ENCODE measurements at places on chromosomes 2 and 18.

DNA sequence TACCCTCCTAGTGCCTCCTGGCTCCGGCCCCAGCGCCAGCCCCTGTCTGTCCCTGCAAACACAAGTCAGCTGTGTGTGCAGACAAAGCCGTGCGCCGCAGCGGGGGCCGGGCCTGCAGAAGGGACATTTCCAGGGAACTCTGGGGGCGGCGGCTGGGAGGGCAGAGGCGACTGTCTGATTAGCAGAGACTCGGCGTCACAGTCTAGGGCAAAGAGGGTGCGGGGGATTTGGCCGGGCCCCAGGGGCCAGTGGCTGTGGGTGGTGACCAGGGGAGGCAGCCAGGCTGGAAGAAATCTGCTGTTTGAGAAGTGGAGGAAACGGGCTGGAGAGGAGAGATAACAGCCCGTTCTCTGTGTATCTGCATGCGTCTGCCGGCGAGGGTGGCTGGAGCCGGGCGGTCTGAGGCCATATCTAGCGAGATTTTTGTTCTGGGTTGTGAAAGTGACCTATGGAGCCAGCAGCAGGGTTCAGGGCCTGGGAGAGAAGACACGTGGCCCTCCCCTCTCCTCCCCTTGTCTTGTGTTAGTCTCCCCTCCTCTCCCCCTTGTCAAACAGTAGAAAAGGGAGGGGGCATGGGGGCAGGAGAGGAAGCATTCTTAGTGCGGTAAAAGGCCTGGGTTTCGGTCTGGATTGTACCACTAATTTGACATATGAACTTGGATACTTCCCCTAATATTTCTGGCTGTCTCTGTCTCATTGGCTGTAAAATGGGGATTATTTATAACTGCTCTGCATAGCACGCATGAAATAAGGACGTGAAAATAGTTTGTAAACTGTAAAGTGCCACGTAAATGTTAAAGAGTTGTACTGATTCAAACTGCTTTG is 169.4 kb downstream of the SMAD7 start:
- no peak for DNase-seq

DNA sequence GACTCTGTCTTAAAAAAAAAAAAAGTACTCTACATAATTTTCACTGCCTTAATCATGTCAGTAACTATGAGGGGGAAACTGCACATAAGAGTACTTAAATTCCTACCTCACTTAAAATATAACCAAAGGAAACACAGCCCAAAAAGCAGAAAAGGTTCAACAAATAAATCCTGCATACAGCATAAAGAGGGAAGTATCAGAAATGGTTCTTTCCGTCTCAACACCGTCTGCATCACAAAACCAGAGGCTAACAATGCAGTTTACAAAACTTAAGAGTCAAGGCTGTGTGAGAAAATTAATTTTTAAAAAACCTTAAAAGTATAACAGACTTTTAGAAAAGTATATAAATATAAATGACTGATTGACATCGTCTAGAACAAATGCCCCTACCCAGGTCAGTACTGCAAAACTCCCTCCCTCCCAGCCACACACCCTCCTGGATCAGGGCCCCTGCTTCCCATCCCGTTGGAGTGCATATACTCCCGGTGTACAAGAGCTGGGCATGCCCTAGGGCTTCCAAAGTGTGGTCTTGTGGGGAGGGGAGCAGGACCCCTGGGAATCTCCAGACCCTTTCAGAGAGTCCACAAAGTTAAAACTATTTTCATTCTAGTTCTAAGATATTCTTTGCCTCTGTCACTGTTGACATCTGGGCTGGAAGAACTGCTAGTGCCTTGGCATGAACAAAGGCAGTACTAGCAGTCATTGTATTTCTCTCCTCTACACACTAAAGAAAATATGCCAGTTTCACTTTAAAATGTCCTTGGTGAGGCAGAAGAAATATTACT is 67.0 kb upstream of the SERTAD2 start:
- no peak for DNase-seq

- no peak for DNase-seq
Observed at GRCh38 chr2:221677688-221678087, 105.6 kb upstream of the EPHA4 start.

GRCh38 chr2:84516234-84516986 is at the start of gene DNAH6:
DNAH6 (plus strand) TSS chr2:84516498; CDS start chr2:84517827, 1,329 bp downstream.
- DNase-seq, result peak; percentile 80

GRCh38 chr2:190005513-190005912 is 57.0 kb downstream of the MSTN start:
- no peak for DNase-seq

DNA sequence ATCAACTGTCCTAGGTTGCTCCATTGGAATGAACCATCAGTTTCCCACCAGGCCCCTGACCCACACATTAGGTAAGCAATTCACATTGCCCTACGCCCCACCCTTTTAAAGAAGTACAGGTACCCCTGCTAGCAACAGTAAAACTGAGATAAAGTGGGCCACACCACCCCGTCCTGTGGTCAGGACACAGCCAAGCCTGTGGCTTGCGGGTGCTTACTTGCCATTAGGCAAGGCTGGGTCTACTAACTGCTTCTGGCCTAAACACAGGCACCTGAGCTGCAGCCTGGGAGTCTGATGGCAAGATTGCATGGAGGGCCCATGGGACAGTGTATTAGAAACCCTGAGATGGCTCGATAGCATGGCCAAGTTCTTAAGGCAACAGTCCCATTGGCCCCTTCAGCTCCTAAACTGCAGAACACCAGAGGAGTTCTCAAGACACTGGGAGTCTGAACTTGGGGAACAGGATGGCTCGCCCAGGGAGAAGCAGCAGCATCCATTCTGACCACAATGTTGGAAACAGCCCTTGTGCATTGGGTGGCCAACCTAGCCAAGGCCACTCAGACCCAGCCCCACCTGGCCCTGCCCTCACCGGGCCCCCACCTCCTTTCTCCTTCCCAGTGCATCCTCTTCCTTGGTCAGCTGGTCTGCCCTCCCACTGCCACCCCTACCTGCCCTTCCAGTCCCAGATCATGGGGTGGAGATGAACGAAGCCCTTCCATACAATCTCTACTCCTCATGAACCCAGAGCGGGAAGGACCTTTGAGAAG is 177.1 kb downstream of the TNS1 start:
- DNase-seq, result no peak

DNA sequence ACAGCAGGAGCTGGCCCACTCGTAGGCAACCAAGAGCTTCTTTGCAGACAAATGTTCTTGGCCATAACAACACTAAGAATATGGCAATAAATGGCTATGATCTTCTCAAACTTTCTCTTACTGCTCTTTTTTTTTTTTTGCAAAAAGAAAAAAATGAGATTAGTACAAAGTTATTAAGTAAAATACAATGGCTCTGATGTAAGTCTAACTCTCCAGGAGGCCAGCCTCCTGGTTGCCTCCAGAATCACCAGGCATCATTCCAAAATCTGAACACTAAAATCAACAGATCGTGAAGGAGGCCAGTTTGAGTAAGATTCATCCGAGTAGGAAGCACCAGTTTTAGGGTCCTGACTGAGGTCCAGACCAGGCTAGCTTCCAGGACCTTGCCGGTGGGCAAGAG is 20.8 kb upstream of the FIGN start:
- DNase-seq, result no peak

DNA sequence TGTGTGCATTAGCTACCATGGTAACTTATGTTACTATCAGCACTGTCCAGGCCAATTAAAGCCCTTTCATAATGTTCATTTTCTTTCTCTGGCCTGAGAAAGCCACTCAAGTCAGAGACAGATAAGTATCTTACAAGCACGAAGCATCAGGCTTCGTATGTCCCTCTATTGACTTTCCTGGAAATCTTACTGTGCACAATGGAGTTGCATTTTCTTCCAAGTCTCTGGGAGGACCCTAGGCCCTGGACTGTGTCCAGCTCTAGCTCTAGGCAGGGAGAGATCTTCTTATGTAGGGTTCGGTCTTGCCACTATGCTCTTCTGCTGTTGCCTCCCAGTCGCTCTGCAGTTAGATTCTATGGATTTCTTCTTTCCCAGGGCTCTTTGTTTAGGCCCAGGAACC is 40.0 kb upstream of the ITGA6 start:
- no peak for DNase-seq

DNA sequence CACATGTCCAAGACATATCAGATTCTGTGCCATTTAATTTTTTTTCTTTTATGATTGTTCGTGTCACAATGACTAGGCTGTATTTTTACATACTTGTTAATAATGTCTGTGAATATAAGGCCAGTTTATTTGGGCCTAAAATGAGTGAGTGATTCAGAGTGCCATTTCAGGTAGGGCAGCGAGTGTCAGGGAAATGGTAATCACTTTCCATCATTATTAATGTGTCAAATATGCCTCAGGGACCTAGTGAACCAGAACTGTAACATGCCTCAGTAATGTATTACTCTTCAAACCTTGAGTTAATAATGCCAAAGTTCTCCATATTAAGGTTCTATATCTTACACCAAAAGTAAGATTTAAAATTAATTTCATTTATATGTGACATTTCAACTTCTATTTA is 8.6 kb downstream of the FAM171B start:
- no peak for DNase-seq

- DNase-seq, result no peak
Observed at GRCh38 chr2:128395196-128395595, 76.5 kb upstream of the HS6ST1 start.

GRCh38 chr2:214471382-214471781 is 60.5 kb downstream of the VWC2L start:
- DNase-seq, result no peak

- no peak for DNase-seq
Observed at GRCh38 chr2:9397201-9397600, 26.1 kb downstream of the ITGB1BP1 start.

DNA sequence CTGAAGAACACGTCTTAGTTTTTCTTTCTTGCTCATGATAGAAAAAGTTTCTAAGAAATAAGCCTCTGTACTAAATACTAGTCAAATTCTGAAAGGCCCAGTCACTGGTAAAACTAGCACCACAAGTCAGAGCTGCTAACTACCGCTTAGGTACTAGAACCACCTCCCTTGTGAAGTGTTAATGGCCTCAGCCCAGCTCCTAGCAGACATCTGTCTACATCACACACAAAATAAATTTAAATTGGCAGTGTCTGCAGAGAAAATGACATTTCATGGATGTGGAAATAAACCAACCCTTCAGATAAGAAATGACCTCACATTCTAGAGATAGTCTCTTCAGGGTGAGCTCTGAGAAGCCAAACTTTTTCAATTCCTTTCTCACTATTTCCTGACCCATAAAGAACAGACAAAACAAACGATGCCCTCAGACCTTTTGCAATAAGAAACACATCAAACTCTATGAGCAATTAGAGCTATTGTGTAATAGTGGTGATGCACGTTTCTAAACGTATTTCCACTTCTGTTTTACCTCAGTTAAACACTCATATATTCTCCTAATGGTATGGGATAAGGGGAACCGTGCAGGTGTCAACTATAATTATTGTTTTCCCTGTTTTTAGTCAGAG is 70.3 kb upstream of the DSG1 start:
- DNase-seq, result no peak

GRCh38 chr2:10522726-10523405 is 74.7 kb upstream of the ODC1 start:
- DNase-seq, result no peak

DNA sequence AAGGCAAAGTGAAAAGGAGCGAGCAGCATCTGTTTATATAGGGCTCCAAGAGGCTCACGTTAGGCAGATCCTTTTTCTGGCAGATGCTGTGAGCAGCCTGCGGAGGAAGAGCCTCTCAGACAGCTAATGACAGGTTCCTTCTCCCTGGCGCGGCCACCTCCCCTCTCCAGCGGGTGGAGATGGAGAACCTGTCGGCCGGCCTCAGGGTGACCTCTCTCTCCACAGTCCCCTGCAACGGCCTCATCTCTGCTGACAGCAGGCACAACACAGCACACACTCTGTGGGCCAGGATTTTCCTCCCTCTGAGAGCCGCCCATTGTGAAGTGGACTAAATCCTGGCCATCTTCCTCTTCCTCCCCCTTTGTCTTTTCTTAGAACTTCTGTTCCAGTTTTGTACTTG is 119.8 kb downstream of the PRKCE start:
- no peak for DNase-seq

- no peak for DNase-seq
Observed at GRCh38 chr18:49225160-49225559, 235.3 kb downstream of the DYM start.

GRCh38 chr18:46356278-46357033 is 252.3 kb downstream of the HAUS1 start:
- no peak for DNase-seq

DNA sequence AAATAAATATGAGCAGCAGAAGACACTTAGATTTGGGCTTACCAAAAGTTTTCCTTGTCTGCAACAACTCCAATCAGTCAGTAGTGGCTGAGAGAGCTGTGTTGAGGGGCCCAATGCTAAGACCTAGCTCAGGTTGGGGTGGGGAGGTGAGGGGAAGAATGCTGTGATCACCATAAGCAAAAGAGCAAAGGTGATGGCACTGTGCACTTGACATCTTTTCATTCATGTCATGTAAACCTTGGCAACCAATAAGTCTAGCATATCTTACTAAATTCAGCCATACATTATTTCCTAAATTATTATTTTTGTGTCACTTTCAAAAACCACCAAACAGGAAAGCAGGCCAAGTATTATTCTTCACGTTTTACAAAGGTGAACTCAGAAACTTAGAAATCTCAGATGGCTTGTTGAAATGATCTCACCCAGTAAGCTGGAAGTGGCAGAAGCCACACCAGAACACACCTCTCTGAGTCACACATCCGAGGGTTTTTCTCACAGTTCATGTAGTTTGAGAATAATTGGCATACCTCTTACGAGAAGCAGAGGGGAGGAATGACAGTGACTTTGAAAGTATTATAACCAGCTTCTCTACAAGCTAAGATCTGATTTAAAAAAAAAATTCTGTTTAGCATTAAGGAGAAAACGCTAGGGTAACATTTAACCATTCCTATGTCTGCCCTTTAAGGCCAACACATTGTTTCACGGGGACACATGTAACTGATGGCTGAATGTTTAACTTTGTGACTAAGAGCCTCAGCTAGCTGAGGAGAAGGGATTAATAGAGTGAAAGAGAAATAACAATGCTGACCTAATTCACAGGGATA is 43.3 kb upstream of the SETBP1 start:
- DNase-seq, result no peak

- DNase-seq, result no peak
Observed at GRCh38 chr2:152464851-152465470, 130.0 kb downstream of the FMNL2 start.

DNA sequence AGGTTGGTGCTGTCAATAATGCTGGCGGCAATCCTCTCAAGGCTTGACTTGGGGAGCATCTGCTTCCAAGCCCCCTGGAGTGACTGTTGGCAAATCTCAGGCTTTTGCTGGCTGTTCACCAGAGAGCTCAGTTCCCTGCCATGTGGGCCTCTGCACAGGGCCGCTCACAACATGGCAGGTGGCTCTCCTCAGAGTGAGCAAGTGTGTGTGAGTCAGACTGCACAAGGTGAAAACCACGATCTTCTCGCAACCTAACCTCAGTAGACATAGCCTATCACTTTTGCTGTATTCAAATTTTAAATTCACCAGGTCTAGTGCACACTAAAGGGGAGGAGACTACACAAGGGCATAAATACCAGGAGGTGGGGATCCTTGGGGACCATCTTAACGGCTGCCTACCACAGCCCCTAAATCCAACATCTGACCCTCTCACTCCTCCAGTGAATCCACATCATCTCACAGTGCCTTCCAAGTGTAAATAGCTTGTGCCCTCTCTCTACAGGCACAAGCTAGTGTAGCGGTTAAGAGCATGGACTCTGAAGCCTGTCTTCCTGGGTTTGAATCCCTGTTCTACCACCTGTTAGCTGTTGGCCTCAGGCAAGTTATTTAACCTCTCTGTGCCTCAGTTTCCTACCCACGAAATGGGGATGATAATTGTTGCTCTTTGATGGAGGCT is 187.7 kb upstream of the CXCR4 start:
- DNase-seq, result peak; percentile 56
